B cell (primary cell): ENCODE measurements at places on chromosomes 2 and 18.

DNA sequence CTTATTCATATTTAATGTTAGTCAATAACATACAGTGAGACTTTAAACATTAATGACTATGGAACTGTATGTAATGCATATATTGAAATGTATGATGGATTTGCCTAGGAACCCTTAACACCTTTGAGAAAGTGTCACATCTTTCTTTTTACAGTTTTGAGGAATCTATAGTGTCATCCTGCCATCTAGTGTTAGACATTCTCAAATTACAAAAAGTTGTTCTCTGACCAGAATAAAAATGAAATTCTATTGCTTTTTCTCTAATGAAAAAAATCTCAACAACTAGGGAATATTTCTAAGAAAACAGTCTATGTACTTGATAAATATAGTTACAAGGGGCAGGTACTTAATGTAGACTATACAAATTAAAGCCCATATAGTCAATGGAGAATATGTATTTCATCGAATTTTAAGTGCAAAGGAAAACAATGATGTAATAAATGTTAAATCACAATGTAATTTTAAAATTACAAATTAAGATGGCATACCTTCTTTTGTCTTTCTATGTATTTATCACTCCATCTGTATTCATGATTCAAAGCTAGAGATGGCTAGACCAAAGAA lies 5.1 kb upstream of the CALCRL start:
- no peak for DNase-seq

- peak; percentile 2 for DNase-seq
Observed at GRCh38 chr2:80302314-80303005, 2.1 kb downstream of the LRRTM1 start.

GRCh38 chr2:108884619-108885018 lies 98.0 kb downstream of the CCDC138 start:
- DNase-seq, result no peak

DNA sequence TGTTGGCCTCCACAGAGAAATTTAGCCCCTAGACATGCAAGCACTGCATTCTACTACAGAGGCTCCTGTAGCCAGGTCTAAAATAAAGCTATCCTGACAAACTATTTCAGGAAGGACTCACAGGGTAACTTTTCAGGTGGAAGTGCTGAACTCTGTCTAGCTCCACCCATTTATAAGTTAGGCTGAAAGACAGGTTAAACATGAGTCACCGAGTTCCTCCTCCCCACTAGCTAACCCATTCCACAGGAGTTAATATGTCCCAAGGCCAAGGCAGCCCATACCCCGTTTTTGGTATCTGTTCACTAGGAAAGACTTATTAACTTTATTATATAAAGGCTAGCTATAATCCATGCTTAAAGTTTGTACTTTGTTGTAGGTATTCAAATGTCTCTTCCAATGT lies 3.5 kb downstream of the CWC22 start:
- DNase-seq, result no peak

DNA sequence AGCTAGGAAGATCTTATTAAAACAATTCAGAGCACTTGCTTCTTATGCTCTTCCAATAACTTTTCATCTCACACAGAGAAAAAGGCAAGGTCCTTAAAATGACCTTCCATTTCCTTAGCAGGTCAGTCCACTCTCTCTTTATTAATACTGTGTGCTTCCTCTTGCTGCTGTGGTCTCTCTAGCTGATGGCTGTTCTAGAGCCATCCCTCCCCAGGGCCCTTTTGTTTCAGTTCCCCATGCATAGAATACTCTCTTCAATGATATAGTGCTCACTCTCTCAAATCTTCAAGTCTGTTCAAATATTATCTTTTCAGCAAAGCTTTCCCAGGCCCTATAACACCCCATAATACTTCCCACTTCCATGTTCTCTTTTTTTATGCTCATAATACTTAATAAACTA lies 469.3 kb downstream of the METTL4 start:
- DNase-seq, result no peak

DNA sequence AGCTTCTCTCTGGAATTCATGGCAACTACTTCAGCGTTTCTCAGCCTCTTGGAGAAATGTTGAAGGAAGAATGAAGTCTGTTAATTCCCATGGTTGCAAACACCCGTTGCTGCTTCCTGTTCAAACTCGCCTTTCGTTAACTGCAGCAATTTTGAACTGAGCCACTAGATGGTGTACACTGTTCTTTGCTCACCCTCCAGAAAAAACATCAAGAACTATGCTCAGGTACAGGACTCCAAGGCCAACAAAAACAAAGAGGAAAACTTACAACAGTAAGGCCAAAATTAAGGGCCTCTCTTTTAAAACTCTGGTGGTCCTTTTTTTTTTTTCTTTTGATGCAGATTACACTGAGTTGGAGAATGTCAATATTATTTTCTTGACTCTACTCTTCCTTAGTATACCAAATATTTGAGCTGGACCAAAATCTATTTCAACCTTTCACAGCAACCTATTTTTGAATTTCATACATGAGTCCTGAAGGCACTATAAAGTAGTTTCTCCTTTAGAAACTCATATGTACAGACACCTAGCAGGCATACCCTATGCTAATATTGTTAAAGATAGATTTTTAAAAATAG lies 58.2 kb downstream of the KLHL14 start:
- peak; percentile 83 for DNase-seq
